Fibroblast of lung (primary cell): ENCODE measurements at places on chromosomes 11 and 22. TPM values are rescaled to one million over a fixed set of nuclear protein-coding genes. Genes with fewer than 3 reads are reported as not detected.

DNA sequence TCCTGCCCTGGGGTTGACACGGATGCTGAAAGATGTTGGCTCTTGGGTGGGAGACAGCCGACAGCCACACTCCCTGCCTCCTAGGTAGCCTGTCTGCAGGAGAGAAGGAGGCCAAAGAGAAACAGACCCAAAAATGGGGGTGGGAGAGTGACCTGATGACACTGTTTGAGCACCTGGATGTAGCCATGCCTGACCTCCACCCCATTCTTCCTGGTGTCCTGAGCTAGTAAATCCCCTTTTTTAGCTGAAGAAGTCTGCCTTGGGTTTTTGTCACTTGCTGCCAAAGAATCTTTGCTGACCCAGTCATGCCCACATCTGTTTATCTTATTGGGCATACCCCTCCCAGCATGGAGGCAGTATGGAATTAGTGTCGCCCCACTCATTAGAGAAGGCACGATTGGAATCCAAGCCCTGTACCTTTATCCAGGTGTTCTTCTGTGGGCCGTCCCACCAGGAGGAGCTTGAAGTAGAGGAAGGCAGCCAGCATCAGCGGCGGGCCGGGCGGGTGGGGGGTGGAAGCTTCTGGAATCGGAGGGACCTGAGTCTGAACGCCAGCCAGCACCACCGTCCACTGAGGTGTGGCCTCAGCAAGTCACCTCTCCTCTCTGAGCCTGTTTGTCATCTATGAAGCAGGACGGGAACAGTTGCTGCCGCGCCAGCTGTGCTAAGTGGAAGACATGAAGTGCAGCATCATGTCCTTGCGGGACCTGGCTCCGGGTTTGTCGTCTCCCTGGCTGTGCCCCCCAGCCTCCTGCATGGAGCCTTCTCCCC, 37.8 kb downstream of the IGHMBP2 start:
- no peak overlapping the region for H3K4me3 ChIP-seq
- peaks cover 13% of the 10 kb centered on the region for H3K36me3 ChIP-seq
- peaks cover 2% of the 10 kb centered on the region for H3K4me1 ChIP-seq
- no peak overlapping the region for H3K27ac ChIP-seq
- H3K27me3 ChIP-seq = no peaks in the 10 kb centered on the region
- DNase-seq = no peak

- H3K4me3 ChIP-seq = no peak overlapping the region
- H3K27ac ChIP-seq = no peak overlapping the region
- DNase-seq = no peak
- H3K27me3 ChIP-seq = no peaks in the 10 kb centered on the region
- H3K4me1 ChIP-seq = no peaks in the 10 kb centered on the region
- H3K36me3 ChIP-seq = no peaks in the 10 kb centered on the region
Observed at GRCh38 chr11:113137713-113138529, 176.5 kb upstream of the TTC12 start.

DNA sequence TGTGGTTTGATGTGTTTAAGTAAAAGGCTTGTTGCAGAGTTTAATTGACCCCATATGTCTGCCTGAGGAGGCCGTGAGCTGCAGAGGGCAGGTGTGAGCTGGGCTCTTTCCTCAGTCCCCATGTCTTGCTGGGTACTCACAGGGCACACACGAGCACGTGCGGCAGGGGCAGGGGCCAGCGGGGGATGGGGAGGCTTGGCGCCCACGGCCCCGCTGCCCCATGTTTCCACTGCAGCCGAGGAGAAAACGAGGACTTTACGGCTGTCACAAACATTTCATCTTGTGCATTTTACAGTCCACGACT, 24.7 kb upstream of the CCDC188 start:
- no peaks in the 10 kb centered on the region for H3K36me3 ChIP-seq
- H3K27ac ChIP-seq = no peak overlapping the region
- H3K27me3 ChIP-seq = no peaks in the 10 kb centered on the region
- no peak overlapping the region for H3K4me3 ChIP-seq

- DNase-seq = no peak
- no peak overlapping the region for H3K27ac ChIP-seq
- H3K4me3 ChIP-seq = no peak overlapping the region
- peaks cover 6% of the 10 kb centered on the region for H3K4me1 ChIP-seq
- no peaks in the 10 kb centered on the region for H3K36me3 ChIP-seq
- H3K27me3 ChIP-seq = no peaks in the 10 kb centered on the region
Observed at GRCh38 chr22:35348703-35349102, 32.2 kb upstream of the HMOX1 start.

DNA sequence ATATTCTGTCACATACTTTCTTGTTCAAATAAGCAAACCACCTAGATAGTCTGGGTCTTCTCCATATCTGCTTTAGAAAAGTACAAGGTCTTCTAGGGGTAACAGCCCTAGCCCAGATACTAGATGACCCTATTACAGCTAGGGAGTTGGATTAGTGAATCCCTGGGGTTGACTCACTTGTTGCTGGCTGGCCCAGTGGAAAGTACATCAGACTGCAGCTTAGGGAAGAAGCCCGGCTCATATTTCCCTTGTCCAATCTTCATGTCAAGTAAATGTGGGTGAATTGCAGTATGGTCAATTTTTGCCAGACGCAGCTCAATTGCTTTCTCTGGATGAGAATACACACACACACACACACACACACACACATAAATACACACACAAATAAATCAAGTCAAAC, 79.1 kb upstream of the SCUBE2 start:
- DNase-seq = peak; percentile 50
- H3K4me3 ChIP-seq = no peak overlapping the region
- H3K36me3 ChIP-seq = peaks cover 1% of the 10 kb centered on the region
- H3K27ac ChIP-seq = no peak overlapping the region

SYVN1 gene
- total RNA-seq = 13.6 and 15.5 TPM in 2 replicates

TTC36 gene
- 0.99 and 1.0 TPM in 2 replicates for total RNA-seq
